Stimulated activated CD8-positive, alpha-beta memory T cell treated with anti-CD3 and anti-CD28 coated beads, Interleukin-15, amount 100 ng/mL, for 1 hour (primary cell): ENCODE measurements at places on chromosomes 1 and 21.

- no peak for DNase-seq
These were observed 6.4 kb upstream of the CSF1 start for GRCh38 chr1:109904105-109904817.

DNA sequence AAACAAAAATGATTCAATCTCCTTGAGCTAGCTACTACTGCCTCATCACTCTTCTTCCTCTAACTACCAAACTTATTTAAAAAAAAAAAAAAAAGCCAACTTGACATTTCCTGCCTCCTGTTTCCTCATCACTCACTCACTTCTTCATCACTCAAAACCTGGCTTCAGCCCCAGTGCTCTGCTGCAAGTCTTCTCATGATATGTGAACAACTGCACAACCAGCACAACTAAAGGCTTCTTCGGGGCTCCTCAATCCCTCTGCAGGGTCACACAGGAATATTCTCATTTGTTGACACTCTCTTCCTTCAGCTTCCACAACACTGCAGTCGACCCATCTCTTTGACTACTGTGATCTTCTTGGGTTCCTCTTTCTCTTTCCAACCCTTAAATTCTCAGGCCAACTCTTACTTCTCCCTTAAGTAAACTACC, 7.6 kb downstream of the MTF1 start:
- no peak for DNase-seq

DNA sequence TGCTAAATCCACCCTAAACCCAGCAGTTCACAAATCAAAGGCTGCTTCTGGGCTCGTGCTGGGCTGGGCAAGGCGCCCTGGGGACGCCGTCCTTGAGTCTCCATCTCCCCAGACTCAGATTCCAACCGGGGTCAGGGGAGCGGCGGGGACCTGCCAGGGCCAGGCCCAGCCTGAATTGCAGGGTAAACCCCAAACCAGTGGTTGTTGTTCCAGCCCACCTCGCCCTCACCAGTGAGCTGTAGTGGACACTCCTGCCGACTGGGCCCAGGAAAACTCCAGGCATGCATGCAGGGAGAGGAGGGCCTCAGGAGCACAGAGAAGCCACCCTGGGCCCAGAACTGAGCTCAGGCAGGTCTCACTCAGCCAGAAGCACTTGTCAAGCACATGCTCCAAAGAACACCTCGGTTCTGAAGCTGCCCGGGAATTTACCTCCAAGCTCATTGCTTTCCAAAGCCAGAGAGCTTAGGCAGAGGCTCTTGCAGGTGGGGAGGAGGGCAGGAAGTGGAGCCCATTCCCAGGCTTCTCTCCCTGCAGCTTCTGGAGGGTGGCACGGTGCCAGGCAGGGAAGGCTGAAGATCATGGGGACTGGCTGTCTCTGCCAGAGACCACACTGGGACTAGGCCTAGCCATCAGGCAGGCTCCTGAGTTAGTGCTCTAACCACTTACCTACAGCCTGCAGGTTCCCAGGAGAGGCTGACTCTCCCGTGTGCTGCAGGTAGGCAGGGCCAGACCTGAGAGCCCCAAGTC, 437.0 kb downstream of the MATN1 start:
- no peak for DNase-seq

DNA sequence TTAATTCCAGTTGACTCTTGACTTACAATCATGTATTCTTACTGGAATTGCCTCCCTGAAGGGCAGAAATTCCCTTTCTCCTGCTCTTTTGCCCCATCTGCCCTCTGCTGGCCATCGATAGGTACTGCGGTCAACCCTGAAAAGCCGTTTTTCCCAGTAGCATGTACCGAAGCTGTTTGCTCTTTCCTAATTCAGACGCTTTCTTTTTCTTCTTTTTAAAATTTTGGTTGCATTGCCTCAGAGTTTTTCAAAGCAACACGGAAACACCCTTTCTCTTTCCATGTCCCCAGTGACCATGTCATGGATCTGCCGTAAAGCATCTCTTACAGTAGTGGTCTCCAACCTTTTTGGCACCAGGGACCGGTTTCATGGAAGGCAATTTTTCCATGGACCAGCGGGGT, 164.2 kb upstream of the C1orf21 start:
- DNase-seq: peak; percentile 11

- DNase-seq: no peak
These were observed 64.8 kb upstream of the LGALS8 start for GRCh38 chr1:236458996-236459395.

- DNase-seq: no peak
These were observed 46.2 kb upstream of the SSX2IP start for GRCh38 chr1:84736445-84736844.

DNA sequence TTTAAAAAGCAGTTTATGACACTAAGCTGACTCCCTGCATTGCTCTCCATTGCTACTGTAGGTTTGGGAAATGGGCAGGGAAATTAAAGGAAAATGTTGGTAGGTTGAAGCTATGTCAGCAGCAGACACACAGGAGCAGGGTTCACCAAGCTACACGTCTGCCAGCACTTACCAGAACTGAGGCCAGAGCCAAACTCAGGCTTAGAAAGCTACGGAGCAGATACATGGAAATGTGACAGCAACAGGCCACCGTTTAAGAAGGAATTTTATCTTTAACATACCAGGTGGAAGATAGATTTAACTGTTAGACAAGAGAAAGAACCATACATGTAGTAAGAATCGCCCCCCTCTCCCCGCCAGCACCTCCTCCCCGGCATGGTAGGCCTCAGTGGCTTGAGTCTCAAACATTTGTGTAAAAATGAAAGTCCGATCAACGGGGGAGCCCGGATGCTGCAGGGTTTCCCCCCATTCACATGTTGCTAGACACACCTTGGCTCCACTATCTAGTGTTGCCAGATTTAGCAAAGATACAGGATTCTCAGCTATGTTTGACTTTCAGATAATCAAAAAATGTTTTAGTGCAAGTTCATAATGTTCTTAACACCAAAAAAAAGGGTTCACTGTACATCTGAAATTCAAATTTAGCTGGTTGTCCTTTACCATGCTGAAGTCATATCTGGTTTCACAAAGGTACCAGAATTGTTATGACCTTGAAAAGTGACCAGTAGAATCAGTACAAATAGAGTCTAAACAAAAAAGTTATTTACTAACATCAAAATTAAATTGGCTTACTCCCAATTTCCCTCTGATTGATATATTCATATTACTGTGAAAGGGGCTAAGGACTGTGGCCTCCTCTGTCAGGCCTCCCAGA, 6.7 kb downstream of the OR2T11 start:
- no peak for DNase-seq

DNA sequence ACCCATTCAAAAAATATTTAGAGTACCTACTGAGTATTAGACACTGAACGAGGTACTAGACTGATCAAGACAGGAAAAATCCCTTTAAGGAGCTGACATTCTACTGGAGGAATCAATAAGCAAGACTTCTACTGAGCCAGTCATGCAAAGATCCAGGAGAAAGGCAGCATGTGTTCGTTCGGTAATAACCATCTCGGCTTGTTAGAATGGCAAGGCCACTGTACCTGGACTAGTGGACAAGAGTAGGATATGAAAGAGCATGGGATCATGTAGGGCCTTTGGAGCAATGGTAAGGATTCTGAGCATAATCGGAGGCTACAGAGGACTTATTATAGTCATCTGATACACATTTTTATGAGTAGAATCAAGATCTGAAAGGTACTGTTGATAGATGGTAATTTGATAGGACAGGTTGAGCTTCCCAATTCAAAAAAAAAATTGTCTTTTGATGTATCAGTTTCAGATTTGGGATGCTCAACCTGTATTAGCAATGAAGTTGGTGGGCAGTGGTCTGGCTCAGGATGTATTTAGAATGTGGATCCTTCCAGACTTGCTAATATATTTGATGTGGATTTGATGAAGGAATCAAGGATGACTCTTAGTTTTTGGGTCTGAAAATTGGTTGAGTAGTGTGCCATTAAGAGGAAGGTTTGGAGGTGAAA, 2.3 kb downstream of the COX20 start:
- DNase-seq: no peak

GRCh38 chr1:156477526-156478249, 22.9 kb downstream of the MEF2D start:
- no peak for DNase-seq

DNA sequence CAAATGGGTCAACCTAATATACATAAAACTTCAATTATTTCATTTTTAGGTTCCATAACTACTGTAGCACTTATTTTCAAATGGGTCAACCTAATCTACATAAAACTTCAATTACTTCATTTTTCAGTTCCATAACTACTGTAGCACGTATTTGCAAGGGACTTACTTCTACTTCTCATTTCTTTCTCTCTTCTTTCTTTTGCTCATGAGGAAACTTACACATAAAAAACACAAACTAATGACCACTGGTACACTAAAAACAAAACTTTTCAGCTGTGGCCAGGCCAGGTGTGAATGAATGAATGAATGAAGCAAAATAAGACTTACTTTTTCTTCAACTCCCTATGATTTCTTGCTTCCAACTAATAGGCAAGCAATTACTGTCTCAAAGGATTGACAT, 11.7 kb downstream of the SYDE2 start:
- no peak for DNase-seq

GRCh38 chr1:246020211-246020954, 486.7 kb downstream of the SMYD3 start:
- DNase-seq: no peak

DNA sequence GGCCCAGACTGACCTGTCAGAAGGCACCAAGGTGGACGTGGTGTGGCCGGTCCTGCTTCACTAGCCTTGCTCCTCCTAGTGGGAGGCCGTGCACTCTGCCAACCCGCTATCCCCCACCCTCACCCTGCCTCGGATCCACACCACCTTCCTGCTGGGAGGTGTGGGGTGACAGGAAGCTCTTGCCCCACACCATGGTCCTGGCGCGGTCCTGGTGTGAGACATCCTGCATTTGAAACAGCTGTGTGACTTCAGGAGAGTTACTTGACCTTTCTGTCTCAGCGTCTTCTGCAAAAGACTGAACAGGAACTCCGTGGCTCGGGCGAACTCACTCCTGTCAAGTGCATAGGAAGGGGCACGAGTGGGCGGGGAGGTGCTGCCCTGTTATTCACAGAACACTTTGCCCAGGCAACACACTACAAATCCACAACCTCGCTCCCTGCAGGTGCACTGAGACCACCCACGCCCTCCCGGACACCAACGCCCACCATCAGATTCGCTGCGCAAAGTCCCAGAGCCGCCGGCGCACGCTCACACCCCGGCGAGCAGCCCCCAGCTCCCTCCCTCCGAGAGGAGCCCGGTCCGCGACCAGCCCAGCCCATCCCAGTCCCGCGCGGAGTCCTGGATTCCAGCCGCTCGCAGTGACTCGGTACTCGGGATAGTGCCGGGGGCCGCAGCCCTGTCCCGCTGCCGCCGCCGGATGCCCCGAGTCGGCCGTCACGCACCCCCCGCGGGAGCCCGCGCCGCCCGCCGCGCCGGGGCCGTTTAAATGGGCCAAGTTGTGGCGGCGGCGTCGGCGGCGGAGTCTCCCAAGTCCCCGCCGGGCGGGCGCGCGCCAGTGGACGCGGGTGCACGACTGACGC, at the start of gene SAMD11:
Gene SAMD11, plus strand, starts transcription at position 793 of the 860 bp plus-strand sequence. CDS start 509 bp downstream, outside the sequence.
- DNase-seq: peak; percentile 18

- DNase-seq: no peak
These were observed 71.1 kb downstream of the SETD4 start for GRCh38 chr21:35989138-35989735.

DNA sequence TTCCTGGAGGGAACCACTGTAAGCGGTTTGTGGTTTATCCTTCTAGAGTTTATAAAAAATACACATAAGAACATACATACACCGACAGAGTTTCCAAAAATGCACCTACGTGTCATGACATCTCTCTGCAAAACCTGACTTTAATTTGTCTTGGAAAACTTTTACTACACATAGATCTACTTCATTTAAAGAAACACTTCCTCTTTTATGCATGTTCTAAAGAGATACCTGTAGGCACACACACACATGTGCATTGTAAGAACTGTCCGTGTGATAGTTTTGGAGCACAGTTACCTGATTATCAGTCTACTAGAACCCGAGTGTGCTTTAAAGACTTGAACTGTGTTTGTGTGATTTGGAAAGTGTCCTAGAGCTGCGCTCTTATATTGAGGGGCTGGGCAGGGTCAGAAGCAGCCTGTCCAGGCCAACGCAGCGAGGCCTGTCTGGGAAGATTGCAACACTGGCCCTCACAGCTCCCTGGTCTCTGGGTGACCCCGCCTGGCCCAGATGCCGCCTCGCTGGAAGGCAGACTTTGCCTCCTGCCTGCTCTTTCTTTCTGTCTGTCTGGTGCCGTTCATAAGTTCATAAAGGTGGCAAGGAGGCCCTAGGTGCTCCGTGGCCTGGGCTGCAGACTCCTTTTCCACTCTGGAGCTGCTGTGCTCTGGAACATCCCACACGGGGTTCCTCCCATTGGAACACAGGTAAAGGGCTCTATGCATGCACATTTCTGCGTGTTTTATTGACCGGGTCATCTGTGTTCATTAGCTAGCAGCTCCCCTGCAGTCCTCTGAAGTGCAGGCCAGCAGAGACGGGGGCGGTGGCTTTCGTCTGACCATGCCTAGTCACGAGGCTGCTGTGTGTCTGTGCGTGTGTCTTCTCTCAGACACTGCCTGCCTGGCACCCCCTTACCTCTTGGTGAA, 46.3 kb downstream of the AGPAT3 start:
- DNase-seq: no peak

DNA sequence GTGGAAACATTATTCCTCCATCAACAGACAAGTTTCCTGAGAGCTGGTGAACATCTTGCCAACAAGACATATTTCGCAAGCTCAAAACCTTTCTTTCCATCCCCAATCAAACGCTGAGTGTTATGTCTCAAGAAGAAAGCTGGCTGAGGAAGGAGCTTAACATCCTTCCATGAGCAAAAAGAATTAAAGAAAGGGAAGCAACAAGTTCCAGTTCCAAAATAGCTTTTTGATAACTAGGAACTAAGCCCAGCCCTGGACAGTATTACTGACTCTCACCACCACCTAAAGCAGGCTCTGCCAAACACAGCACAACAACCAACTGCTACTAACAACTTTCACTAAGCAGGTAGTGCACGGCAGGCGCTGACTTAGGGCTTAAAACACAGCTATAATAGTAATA, 50.2 kb downstream of the CAPZB start:
- DNase-seq: no peak

DNA sequence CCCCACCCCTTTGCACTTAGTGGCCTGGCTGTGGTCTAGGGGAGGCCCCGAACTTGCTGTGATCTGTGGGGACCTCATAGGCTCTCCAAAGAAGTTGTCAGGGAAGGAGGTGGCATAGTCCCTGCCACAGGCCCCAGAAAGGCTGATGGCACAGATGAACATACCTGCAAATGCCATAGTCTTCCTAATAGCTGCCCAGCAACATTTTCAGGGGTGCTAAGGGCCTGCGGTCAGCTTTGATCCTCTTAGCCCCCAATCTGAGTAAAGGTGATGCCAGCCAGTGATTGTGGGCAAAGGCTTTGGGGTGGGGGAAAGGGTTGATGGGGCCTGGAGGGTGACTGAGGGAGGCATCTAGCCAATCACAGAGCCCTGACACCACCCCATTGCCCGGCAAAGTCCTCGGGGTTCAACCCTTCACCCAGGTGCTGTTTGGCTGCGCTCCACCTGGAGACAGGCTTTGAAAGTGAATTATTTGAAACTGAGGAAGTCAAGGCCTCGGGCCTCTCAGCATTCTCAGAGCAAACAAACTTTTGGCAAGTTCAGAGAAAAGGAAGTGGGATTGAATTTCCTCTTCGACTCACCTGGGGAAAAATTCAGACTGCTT, 35.8 kb downstream of the PAX7 start:
- no peak for DNase-seq

- DNase-seq: no peak
These were observed 23.9 kb upstream of the KCTD3 start for GRCh38 chr1:215543191-215543606.

GRCh38 chr1:202009326-202010179, 834 bp upstream of the ELF3 start:
- peak; percentile 39 for DNase-seq
